Bronchus fibroblast of lung (primary cell): ENCODE measurements at places on chromosomes 12 and 14. TPM values are rescaled to one million over a fixed set of nuclear protein-coding genes. Genes with fewer than 3 reads are reported as not detected.

The VRTN gene
- total RNA-seq = not detected in 2 replicates

The GPRC5A gene
- total RNA-seq = 6.1 and 7.4 TPM in 2 replicates

The NANOG gene
- total RNA-seq = under 0.01 TPM in 1 of 2 replicates, not detected in the other

The IQSEC3 gene
- total RNA-seq = not detected in 2 replicates

The ALX1 gene
- 0.34 and 0.45 TPM in 2 replicates for total RNA-seq

The DAAM1 gene
- 4.2 and 12.8 TPM in 2 replicates for total RNA-seq

The FGD4 gene
- total RNA-seq = 6.8 and 10.1 TPM in 2 replicates

The FAIM2 gene
- total RNA-seq = 0.15 and 2.5 TPM in 2 replicates

The B4GALNT1 gene
- 1.3 and 1.7 TPM in 2 replicates for total RNA-seq

The USP5 gene
- 80.7 and 84.2 TPM in 2 replicates for total RNA-seq
